ENCODE measurements at places on chromosomes 4 and X.

DNA sequence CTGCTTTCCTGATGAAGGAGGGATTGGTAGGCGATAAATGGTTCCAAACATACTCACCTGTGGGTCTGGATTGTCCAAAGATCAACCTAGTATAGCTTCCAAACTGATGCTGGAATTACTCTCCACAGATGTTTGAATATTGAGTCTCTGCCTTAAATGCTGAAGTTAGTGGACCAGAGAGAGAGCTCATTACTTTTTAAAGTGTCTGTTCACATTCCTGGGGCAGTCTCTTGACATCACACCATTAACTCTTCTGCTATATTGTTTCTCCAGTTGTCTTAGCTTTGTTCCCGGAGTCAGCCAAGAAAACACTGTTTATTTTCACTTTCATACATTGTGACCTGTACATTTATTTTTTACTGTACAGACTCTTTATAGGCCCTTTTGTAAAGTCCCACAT lies 35.4 kb downstream of the ARHGEF38 start:
- no peak for DNase-seq

GRCh38 chr4:44988011-44988410 lies 261.7 kb upstream of the GNPDA2 start:
- no peak for DNase-seq

DNA sequence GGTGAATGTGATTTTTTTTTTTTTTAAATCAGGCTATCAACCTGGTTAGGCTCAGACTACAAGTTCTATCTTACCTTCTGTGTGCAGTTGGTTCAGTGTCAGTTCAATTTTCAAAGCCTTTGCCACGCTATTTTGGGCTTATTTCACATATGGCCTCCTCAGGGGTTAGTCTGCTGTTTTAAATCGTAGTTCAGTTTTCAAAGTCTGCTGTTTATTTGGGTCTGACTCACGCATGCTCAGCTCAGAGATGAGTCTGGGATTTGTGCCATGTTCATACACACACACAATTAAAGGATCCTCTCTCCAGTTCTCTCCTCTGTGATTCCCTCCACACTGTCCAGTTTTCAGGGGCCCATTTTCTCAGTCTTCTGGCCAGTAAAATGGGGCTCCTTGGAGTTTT lies 32.3 kb upstream of the ZFX start:
- DNase-seq: no peak

DNA sequence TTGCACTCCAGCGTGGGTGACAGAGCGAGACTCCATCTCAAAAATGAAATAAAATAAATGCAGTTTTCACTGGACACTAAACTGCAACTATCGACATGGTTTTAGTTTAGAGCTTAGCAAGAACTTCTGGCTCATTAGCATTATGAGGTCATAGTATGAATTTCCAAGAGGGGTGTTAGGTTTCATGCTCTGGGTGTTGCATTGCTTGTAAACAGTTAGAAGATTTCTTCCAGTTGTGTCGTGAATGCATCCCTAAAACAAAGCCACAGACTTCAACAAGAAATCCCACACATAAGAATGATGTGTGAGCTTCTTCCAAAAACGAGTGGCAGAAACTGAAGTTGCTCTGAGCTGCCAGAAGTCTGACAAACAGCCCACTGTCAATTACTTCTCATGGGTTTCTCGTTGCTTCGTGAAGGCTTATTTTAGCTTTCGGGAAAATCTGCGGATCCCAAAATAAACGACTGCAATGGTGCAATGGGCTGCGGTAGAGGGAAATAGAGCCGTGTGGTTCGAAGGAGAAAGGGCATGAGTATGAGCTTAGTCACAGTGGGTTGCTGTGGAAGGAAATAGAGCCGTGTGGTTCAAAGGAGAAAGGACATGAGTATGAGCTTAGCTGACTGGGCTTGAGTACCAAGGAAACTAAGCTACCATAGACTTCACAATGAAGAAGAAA lies 354.9 kb downstream of the DHRSX start:
- no peak for DNase-seq

DNA sequence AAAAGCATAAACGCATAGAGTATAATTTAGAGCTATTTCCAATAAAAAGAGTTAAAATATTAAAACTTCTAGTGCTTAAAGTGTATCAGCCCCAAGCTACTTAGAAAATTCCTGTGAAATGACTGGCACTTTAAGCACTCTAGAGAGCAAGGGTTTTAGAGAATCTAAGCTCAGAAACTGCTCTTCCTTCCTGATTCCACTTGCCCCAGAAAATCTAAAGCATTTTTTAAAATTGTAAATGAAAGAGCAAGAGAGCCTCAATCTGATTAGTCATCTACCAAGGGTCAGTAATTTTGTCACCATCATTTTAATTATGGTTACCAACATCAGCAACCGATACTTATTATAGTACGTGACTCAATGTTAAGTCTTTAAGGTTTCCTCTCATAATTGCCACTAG lies 25.0 kb downstream of the CTPS2 start:
- no peak for DNase-seq

GRCh38 chr4:60865273-60865672 lies 334.9 kb upstream of the ADGRL3 start:
- no peak for DNase-seq

DNA sequence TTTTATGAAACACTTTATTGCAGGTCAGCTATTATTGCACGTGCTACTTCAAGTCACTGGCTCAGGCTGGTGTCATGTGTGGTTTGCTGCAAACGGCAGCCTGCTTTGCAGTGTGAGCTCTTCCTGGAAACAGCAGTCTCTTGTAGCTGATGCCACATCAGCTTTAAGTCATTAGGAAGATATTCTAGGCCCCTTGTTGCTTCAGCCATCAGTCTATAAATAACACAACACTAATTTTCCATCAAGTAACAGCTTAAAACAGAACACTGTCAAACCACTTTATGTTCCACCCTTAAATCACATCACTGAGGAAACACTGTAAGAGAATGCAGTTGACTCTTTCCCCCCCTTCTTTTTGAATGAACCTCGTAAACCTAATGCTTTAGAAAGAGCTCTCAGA lies 93.8 kb downstream of the GATB start:
- DNase-seq: no peak

- no peak for DNase-seq
Measured at GRCh38 chrX:97867266-97867665, 983.6 kb downstream of the RPA4 start.

GRCh38 chrX:49762175-49762720 lies 66.5 kb upstream of the PAGE1 start:
- DNase-seq: no peak

DNA sequence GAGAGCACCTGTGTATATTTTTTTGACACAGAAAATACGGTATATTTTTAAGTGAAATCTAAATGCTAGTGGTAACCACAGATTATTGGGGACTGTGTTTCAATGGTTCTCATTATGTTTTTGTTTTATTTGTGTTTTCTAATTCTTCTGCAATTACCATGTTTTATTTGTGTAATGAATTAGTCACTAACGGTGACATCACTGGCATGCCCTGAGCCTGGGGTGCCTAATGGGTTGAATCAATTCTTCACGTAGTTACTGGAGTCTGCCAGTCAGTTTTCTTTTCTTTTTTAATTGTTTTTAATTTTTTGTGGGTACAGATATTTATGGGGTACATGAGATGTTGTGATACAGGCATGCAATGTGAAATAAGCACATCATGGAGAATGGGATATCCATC lies 168.8 kb downstream of the RELL1 start:
- DNase-seq: no peak

DNA sequence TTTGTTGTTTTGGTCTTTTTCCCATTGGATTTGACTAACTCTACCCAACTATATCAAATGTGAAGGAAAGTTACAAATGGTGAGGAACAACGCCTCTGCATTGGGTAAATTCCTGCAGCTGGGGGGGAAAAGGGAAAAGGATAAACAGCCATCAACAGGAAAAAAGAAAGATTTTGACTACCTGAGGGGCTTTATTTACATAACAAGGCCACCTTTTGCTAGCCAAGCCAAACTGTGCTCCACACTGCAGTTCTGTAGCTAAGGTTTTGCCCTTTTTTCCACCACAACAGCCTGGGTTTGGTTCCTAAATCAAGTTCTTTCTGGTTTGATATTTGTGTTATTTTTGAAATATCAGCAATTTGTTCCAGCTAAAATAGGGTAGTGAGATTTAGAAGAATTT lies 40.8 kb downstream of the RHOXF2B start:
- no peak for DNase-seq

GRCh38 chrX:1895583-1895982 lies 280.7 kb downstream of the ASMT start:
- no peak for DNase-seq

DNA sequence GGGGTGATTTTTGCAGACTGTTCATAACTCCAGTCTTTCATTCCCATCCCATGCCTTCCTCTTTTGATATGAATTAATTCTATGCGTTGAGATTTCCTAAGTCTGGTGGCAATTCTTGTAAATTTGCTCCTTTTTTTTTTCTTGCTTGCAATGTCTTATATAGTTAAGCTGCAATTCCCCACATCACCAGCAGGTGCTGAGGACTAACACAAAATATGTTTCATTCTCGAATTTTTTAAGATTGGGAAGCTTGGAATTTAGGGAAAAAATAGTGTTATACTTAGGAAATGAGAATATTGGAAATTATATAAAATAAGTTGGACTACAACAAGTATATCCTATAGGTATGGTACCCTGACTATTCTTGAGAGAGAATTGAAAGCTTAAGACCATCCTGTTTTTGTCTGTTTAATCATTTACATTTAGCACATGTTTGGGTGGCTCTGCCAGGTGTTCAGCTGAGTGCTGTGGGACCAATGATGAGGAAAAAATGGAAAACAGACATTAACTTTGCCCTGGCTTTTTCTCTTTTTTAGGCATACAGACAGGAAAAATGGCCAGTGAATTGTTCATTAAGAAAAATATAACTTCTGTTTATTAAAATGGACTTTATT lies 30.2 kb downstream of the AFF2 start:
- peak; percentile 30 for DNase-seq

DNA sequence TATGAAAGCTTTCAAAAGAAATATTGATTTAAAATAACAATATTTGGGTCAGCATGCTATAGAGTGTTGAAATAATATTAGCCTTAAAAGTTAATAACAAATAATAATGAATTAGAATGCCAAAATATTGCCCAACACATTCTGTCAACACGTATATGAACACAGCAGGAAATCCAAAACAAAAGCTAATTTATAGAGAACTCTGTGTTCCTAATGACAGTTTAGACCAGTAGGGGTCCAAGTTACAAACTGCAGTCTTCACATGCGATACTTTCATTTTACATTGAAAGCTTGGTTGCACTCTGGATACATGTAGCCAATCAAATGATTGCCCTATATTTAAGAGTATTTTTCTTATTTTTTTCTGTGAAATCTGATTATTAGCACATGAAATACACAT lies 274.4 kb downstream of the DCTD start:
- DNase-seq: no peak

- DNase-seq: peak; percentile 30
Measured at GRCh38 chrX:43559644-43560043, 96.5 kb upstream of the MAOA start.

DNA sequence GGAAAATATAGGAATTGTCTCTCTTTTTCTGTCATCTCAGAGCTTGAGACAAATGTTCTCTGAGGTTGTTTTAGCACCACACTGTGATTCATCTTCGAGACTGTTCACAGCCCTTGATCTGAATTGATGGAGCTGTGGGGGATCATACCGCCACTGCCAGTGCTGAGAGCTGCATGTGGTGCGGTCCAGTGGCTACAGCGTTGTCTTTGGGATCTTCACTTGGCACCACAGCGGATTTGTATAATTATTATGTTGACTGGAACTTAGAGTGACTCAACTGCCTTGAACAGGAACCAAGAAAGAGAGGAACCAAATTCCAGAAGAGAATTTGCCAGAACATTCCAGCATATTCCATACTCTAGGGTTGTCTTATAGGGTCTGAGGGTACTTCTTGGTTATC lies 29.1 kb downstream of the TBL1X start:
- DNase-seq: no peak

- DNase-seq: no peak
Measured at GRCh38 chr4:70759126-70759525, 37.4 kb downstream of the RUFY3 start.

- peak; percentile 77 for DNase-seq
Measured at GRCh38 chrX:54439960-54440871, at the start of gene TSR2. Gene TSR2, plus strand, starts transcription at chrX:54440404. Its CDS starts 18 bp downstream, at chrX:54440422.

DNA sequence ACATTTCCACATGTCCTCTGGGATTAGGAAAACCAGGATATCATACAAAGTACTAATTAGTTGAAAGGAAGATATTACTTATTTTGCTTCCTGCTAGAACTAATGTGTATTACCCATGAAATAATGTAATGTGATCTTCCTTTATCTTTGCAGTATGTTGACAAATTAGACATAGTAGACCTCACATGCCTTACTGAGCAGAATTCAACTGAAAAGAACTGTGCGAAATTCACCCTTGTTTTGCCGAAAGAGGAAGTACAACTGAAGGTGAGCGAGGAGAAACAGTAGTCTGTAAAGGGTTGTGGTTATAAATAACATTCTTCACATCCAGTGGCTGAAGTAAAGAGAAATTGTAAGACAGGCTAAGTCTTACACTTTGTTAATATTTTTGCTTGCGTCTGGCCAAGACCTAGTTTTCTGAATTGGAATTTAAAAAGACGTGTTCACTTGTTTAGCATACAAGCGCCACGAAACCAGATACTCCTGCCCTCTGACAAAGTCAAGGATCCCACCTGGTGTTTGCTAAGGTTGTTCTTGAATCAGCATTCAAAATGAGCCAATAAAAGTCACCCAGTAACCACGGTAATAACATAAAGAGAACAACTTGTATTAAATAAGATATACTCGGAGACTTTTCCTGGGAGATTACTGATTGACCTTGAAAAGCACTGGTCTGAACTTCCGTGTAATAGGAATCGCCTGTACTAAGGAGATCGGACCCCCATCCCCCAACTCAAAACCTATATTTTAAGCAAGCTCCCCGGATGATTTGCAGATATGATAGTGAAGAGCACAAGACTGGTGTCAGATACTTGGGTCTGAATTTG lies 16.9 kb downstream of the STAP1 start:
- no peak for DNase-seq

GRCh38 chrX:110293658-110294057 lies 24.2 kb downstream of the AMMECR1 start:
- DNase-seq: no peak

DNA sequence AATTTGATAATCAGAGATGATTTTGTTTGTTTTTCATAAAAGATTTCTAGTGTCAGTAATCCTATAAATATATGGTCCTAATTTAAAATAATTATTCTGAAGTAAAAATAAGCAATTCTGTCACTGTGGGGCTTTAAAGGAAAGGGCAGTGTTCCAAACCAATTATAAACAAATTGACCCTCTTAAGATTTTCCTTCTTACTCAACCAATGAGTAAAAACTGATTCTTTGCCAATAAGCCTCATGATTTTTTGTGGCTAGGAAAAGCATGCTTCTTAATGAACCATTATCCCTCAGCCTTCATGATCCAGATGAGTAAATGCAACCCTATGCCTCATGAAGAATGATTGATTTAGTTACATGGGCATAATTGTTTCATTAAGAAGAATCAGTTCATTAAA lies 1010.4 kb downstream of the ADGRL3 start:
- DNase-seq: no peak

All from CD4-positive, alpha-beta T cell treated with Interleukin-6 for 4 hours (primary cell).